Activated T-helper 17 cell treated with anti-CD3 and anti-CD28 coated beads, Interleukin-2, amount 50 U/mL, for 72 hours (primary cell): ENCODE measurements at places on chromosomes 3 and 15. TPM values are rescaled to one million over a fixed set of nuclear protein-coding genes. Genes with fewer than 3 reads are reported as not detected.

GRCh38 chr3:149247008-149247710 lies 25.5 kb upstream of the CP start:
- ATAC-seq = no peak

DNA sequence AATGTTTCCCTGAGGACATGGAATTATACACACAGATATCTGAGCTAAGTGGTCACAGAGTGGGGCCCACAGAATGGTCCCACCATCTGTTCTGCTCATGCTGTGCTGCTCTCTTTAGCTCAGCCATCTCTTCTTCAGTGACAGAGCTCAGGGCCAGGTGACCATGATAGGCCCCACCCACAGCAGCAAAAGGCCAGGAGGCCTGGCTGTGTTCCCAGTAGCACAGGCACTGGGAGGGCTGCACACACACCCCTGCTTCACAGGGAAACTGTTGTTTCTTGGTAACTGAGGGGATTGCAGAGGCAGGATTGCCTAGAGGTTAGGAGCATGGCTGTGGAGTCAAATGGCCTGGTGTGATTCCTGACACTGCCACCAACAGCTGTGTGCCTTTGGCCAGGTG lies 4.8 kb upstream of the FBXW12 start:
- ATAC-seq = no peak

- ATAC-seq = no peak
These were observed 104.0 kb downstream of the VGLL4 start for GRCh38 chr3:11539677-11540076.

DNA sequence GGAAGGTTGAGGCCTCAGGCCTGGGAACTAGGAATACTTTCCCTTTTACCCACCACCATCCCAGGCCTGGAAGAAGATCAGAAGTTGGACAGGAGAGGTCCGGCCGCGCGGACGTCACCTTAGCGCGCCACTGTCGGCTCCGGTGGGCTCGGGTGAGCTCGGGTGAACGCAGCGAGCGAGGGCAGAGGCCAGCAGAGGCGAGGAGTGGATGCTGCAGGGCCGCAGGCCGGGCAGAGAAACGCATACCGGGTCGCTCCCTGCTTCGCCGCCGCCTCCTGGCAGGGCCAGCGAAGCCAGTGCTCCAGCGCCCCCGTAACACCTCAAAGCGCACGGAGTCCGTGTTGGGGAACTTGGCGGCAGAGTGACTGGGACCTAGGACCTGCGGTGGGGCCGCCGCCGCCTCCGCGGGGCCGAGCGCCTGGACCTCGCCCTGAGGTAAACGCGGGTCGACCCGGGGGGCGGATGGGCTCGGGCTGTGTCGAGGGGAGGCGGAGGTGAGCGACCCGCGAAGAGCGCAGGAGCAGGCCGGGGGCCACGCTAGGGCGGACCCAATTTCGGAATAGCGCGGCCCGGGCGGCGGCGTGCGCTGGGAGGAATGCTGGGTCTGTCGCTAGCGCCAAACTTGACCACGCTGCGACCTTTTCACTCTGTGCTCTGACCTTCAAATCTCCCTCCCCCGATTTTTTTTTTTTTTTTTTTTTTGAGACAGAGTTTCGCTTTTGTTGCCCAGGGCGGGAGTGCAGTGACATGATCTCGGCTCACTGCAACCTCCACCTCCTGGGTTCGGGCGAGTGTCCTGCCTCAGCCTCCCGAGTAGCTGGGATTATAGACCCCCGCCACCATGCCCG lies 1.6 kb downstream of the CYP11A1 start:
- peak; percentile 43 for ATAC-seq

- ATAC-seq = peak; percentile 75
These were observed 19.0 kb downstream of the ACAA1 start for GRCh38 chr3:38117748-38118420.

RTF1 gene
- 23.6 TPM for total RNA-seq

GRCh38 chr15:56786966-56787365 lies 53.7 kb upstream of the ZNF280D start:
- peak; percentile 95 for ATAC-seq

DNA sequence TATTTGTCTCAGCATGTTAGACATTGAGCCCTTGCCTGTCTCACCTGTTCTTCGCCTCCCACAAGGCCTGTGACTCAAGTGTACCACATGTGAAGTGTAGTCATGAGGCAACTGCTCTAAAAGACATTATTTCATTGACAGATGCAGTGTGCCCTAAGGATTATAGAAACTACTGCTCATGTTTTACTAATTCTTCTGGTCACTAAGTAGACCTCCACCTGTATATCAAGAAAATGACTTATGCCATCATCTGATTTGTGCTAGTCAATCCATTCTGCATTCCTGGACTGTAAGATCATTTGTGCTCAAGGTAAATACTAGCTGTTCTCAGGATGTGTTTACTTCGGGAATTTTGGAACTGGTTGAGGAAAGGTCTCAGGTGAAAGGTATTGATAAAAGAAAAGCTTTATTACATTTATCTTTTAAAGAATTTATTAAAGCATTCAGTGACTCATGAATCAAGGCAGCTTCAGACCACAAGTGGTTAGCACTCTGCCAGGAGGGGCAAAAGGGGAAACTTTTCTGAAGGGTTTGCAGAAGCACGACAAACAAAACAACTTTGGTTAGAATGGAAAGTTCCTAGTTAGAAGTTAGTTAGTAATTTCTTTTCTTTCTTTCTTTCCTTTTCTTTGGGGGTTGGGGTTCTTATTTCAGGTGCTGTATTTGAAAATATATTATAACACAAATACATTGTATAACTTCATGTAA lies 465.3 kb upstream of the CBLB start:
- peak; percentile 77 for ATAC-seq

GRCh38 chr3:194503081-194503531 lies 16.3 kb upstream of the ATP13A3 start:
- ATAC-seq = no peak

DNA sequence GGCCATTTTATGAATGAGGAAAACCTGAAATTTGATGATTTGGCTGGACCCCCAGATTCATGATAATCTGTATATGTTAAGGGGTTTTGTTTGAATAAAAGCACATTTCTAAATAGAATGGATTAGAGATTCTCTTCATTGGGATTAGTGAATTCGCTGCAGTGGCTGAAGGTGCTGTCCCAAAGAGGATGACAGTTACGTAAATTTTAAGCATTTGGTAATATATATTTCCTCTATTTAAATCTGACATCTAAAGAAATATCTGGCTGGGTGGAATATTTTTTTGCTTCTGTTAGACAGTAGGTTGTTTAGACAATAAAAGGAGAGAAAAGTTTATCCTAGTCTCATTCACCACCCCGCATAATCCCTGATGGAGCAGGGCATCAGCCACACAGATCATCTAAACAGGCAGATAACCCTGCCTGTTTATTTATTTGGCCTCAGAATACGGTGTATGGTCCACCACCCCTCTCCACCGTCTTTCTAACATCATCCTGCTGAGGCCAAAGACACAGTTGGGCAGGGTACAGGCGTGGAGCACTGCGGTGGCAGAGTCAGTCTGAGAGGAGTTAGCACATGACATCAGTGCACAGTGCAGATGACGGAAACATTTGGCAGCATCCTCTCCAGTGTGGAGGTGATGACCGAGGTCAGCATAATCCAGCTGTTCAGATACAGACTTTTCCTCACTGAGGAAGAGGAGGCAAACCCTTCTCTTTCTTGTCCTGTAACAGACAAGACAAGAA lies 20.4 kb upstream of the NFKBIZ start:
- peak; percentile 80 for ATAC-seq

KY gene
- not detected for total RNA-seq
